T-helper 22 cell (primary cell): ENCODE measurements at places on chromosomes 12 and 14.

DNA sequence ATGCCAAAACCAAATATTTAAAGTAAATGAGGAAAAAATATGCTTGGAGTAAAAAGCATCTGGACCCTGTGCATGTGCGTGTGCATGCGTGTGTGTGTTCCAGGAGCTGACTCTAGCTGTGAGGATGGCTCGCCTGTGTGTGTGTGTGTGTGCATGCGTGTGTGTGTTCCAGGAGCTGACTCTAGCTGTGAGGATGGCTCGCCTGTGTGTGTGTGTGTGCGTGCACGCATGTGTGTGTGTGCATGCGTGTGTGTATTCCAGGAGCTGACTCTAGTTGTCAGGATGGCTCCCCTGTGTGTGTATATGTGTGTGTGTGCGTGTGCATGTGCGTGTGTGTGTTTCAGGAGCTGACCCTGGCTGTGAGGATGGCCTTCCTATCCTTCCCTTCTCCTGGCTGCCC is 357.7 kb downstream of the CACNA1C start:
- DNase-seq: no peak

GRCh38 chr14:85536833-85537190 is 6.9 kb downstream of the FLRT2 start:
- no peak for DNase-seq

DNA sequence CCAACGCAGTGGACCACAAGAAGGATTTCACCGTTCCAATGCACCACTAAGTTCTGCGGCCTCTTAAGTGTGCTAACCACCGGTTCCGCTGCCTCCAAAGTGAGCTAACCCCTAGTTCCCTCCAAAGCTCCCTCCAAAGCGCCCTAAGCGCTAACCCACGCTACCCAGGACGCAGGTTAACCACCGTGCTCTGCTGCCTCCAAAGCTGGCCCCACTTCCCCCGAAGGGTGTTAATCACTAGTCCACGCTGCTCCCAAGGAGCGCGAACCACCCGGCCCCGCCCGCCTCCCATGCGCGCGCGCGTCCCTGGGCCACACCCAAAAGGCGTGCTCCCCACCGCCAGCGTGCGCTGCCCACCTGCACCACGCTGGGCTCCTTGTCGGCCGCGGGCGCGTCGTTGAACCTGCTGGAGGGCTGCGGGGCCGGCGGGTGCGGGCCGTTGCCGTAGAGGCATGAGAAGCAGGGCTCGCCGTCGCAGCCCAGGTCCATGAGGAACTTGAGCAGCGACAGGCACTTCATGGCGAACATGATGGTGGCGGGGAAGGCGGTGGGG is 11.7 kb downstream of the FAM181A start:
- no peak for DNase-seq

DNA sequence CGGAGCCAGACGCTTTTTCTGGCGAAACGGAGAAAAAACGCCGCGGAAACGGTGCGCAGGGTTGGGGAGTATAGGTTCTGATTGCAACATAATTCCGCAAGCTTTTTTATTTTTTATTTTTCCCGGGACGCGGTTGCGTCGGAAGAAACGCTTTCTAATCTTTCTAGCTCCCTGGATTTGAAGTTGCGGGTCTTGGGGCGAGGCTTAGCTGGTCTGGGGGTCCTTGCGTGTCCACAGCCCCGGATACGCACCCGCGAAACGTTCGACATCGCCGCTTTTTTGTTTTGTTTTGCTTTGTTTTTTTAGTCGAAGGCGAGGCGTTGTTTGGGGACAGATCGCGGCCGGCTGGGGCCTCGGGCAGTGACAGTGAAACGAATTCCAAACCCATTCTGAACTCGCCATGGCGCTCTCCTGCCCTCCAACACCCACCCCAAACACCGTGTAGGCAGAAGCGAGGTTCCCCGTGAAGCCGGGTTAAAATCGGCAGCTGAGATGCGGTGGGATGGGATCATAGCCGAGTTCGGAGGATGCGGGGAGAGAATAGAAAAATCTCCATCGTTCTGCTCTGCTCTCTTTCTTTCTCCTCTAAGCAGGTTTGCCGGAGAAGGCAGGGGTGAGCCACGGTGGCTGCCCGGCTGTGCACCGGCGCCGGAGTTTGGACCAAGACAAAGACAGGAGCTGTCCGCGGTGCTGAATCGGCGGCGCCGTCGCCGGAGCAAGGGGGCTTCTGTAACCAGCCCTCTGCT is 8.1 kb upstream of the LHX5 start:
- no peak for DNase-seq

DNA sequence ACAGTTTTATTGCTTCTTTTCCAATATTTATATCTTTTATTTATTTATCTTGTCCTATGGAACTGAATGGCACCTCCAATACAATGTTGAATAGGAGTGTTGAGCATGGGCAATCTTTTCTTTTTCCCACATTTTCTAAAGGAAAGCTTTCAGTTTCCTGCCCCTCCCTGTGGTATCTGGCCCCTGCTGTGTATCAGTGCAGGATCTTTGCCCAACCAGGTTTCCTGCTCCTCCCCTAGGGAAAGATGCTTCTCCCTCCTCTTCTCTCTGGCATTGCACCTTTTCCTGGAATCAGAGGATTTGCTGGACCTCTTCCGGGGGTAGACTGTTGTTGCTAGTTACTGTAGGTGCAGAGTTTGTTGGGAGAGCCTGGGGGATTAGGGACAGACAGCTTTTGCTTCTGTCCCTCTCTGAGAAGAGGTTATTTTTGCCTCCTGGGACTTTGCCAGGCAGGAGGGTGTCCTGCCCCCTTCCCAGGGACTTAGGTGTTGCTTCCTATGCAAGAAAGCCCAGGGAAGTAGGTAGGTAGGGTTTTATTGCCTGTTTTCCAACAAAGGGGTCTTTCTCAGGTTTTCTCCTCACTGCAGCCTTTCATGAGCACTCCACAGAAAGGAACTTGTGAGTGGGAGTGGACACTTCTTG is 67.6 kb downstream of the POLR3B start:
- no peak for DNase-seq

GRCh38 chr12:48999371-49000131 is at the start of gene DDN:
TSS of gene DDN (minus strand) at chr12:48999375. CDS start at chr12:48999287, 88 bp downstream.
- no peak for DNase-seq

GRCh38 chr12:45303945-45304344 is 88.0 kb downstream of the ANO6 start:
- DNase-seq: no peak

DNA sequence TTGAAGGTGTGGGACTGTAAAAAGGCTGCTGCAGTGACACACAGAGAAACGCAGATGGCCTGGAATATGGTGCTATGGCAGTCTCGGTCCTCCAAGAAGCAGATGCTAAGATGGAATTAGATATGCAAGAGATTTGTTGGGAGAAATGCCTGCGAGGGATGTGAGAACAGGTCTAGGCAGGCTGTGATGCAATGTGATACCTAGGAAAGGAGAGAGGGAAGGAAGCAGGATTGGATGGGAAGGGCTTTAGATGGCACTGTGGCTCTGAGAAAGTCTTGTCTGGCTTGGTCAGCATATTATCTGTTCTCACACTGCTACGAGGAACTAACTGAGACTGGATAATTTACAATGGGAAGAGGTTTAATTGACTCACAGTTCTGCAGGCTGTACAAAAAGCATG is 374.4 kb downstream of the BCAT1 start:
- DNase-seq: no peak

- no peak for DNase-seq
Measured at GRCh38 chr12:15535352-15535781, 213.1 kb downstream of the PTPRO start.

GRCh38 chr12:11081987-11082386 is 10.1 kb downstream of the TAS2R43 start:
- DNase-seq: no peak

- DNase-seq: no peak
Measured at GRCh38 chr14:100617410-100618317, 30.4 kb upstream of the BEGAIN start.

DNA sequence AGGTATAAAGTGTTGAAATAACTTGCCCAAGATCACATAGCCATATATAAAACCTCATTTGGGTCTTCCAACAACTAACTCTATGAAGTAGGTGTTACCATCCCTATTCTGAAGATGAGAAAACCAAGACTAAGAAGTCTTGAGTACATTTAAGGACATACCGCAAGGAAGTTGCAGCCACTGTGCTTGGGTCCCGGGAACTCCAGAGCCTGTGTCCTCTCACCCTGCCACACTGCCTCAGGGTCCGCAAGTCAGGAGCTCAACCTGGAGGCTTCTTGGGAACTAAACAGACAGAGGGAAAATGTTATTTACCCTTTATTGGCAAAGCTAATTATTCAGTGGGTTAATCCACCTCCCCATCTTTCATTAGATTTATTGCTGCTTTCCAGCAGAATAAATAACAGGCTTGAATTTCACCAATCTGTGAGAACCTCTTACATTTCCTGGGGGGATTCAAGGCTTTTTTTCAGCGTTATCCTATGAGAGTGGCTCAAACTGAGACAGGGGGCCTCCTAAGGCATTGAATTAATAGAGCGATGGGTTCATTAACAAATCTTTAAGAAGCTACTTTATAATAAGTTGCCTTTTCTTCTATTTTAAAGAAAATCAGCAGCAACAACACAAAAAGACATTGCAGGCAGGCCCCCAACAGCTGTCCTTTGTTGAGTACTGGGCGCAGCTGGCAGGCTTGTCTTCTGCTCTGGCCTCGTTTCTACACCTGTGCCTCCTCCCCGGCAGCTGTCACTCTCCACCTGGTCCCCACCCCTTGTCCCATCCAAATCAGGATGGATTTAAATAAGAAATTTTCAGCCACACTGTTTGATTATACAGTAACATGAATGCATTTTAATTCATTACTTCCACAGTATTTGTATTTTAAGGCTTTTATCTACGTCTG is 25.3 kb downstream of the PHLDA1 start:
- no peak for DNase-seq

DNA sequence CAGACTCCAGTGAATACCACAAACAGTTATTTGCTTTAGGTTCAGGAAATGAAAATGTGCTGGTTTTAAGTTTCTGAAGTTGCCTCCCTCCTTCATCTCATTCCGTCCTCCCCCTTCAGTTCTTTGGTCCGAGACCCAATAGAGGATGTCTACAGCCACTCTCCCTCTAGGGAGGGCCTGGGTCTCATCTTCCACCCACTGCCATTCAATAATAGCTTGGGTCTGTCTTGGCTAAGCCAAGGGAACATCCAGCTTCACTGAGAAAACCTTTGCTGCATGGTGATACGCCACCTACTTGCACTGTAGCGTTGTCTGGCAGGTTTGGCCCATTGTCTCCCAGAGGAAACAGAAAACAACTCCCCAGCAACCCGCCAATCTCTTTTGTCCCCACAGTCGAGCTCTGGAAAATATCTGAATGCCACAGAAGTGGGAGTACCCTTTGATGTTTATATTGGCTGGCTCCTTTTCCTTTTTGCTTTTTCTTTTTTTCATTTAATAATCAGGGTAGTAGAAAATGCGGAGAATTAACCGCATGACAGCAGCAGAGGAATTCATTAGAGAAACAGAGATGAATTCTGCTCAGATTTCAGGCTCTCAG is 380.1 kb downstream of the RAD51B start:
- DNase-seq: no peak

DNA sequence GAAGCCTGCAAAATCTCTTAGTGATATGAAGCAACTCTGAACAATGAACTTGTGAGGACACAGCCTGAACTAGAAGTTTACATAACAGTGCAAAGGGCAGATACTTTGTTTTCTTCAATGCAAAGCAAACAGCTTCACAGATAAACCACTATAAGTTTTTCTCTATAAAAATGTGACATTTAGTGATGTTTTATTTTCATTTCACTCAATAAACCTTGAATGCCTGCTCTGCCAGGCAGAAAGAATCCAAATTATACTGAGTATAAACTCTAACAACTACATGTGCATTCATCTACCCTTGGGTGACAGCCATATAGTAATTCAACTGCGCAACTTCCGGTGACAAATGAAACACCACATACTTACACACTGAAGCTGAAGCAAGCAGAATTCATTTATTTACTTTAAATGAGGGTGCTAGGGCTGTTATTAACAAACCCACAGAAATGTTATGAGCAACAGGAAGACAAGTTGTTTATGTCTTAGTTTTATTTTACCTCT is 10.3 kb downstream of the DCP1B start:
- DNase-seq: peak; percentile 13

GRCh38 chr12:95059984-95060383 is 13.4 kb downstream of the NR2C1 start:
- no peak for DNase-seq

- DNase-seq: no peak
Measured at GRCh38 chr12:53564941-53565340, 57.7 kb upstream of the NPFF start.

DNA sequence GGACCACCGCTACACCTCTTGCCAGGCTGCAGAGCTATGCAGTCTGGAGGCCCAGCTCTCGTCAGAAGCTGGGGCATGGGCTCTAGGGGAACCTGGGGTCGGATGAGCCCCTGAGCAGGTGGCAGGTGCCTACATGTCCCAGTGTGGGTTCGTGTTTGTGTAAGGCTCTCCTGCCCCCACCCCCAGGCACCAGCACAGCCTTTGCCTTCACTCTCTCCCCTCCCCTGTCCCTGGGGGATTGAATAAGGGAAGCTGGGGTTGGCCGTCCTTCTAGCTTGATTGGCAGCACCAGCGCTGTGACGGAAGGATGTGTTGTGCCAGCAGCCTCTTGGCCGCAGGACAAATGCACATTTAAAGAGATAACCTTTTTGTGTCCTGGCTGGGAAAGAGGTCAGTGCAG is 34.8 kb upstream of the TSPAN9 start:
- no peak for DNase-seq

- no peak for DNase-seq
Measured at GRCh38 chr14:67679006-67679405, 4.6 kb upstream of the VTI1B start.

- DNase-seq: peak; percentile 72
Measured at GRCh38 chr14:75277008-75277814, 1.4 kb upstream of the FOS start.

DNA sequence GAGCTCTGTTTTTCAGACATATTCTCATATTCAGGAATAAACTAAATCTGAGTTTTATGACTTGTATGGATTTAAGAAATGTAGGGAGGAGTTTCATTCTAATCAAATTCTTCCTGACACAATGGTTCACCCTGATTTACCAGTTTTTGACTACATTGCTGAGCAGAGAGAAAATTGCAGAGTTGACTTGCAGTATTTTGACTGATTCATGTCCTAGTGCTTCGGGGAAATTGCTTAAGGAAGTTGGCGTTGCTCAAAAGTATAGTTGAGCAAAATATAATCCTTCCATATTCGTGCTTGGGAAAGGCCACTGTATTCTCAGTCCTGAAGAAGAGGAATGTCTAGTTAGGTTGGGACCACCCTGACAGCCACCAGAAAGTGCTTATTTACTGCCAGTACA is 1.3 kb upstream of the TWF1 start:
- no peak for DNase-seq

DNA sequence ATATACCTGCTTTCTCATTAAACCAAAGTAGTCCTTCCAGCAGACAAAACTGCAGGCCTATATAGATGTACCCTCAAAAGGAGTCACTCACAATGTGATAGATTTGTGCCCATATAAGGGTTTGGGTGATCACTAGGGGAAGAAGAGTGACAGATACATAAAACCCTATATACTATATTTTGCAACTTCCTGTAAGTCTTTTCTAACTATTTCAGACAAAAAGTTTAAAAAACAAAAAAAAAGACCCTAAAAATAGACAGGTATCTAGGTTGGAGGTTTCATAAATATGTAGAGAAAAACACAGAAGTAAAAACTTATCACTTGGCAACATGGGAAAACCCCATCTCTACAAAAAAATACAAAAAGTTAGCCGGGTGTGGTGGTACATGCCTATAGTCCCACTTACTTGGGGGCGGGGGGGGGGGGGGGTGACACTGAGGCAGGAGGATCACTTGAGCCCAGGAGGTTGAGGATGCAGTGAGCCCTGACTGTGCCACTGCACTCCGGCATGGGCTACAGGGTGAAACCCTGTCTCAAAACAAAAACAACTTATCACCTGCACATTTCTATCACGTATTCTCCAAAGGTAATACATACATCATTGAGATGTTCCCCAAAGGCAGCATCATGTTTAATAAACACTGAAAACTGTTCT is 2.9 kb downstream of the VCPKMT start:
- DNase-seq: no peak

GRCh38 chr12:31019976-31020375 is 53.7 kb upstream of the DDX11 start:
- no peak for DNase-seq
